Left ventricle myocardium inferior (tissue), 1 donor: ENCODE measurements at places on chromosomes 1 and 21. TPM values are rescaled to one million over a fixed set of nuclear protein-coding genes. Genes with fewer than 3 reads are reported as not detected.
A peak's percentile ranks its signal among the peaks of the same experiment; 100 is the strongest.

The FAM163A gene
- total RNA-seq: 0.16 TPM

The MIXL1 gene
- total RNA-seq: not detected

The FCN3 gene
- total RNA-seq: 27.3 TPM

The MSH4 gene
- 0.25 TPM for total RNA-seq

The PLA2G4A gene
- total RNA-seq: 2.7 TPM

The RAB42 gene
- 1.2 TPM for total RNA-seq

The UTS2 gene
- not detected for total RNA-seq

The SERTAD4 gene
- total RNA-seq: 4.6 TPM

DNA sequence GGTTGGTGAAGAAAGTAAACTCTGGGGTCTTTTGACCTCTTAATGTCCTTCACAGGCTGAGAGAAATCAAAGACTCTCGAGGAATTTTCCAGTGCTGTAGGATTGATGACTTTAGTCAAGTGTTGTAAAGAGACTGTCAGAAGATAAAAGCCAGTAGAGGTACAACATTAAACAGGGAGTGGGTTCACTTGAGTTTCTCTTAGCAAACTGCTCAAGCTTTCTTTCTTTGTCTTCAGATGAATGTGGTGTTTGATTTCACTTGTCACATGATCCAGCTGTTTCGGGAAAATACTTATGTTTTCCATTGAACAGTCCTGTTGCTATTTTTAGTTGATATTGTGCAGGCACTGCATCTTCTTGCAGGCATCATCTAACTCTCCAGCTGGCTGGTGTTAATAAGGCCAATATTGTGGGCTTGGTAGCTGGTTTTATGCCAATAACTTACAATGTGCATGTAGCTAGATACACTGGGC lies 45.6 kb downstream of the XCL2 start:
- DNase-seq: no peak

DNA sequence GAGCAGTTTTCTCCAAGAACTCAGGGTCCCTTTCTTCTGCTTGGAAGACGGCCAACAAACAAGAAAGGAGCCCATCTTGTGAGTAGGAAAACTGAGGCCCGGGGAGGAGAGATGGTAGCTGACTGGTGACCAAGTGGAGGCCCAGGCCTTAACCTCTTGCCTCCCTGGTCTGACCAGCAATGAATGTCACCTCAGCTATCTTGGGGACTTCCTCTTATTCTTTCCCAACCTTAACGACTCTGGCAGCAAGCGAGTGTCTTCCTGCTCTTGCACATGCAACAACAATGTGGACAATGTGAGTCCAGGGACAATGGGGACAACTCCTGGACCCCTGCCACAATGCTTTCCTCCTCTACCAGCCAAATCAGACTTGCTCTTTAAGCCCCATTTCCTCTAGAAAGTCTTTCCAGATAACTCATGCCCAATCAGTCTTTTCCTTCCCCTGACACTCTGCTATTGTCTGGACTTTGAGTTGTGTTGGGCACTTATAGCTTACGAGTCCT lies 12.6 kb downstream of the HSPG2 start:
- no peak for DNase-seq

GRCh38 chr1:21262293-21263051 lies 27.8 kb downstream of the ECE1 start:
- DNase-seq: peak; percentile 86

DNA sequence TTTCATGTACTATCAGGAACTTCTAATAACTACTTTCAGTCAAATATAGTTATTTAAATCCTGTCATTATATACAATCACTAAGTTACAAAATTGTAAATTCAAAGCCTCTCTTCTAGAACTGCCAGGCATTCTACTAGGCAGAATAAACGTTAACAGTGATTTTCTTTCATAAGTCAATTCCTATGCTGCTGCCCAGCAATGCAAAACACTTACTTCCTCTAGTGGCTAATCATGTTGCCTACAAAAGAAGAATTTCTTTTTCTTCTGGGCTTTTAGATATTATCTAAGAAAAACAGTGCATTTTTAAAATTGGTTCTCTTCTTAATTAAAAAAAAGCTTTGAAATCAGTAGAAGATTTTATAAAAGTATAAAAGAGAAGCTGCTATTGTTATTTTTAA lies 509.8 kb upstream of the ADAMTS5 start:
- DNase-seq: no peak

DNA sequence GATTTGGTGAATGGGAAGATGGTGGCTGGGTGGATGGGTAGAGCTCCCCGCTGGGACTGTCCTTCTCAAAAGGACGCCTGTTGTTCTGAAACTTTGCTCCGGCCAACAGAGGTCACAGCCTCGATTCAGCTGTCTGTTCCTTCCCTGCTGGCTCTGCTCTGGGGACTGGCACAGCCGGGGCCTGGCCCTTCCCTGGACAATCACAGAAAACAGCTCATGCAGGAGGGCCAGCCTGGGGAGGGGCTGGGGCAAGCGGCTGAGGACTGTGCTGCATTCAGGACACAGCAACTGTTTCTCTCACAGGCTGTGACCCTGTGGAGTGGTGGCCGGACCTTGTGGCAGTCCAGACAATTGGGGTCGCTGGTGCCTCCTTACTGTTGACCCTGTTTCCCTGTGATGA lies 110.7 kb upstream of the TMEM51 start:
- no peak for DNase-seq

GRCh38 chr1:25523542-25523941 lies 19.9 kb upstream of the LDLRAP1 start:
- DNase-seq: no peak

GRCh38 chr1:58927722-58928085 lies 143.9 kb upstream of the JUN start:
- DNase-seq: no peak

DNA sequence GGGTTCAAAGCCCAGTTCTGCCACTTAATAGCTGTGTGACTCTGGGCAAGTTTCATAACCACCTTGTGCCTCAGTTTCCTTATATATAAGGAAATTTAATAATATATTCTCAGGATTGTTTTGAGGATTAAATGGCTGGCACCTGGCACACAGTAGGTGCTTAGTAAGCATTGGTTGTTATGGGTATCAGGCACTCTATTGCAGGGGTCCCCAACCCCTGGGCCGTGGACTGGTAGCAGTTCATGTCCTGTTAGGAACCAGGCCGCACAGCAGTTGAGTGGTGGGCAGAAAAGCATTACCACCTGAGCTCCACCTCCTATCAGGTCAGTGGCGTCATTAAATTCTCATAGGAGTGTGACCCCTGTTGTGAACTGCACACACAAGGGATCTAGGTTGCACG lies 18.5 kb downstream of the PARS2 start:
- no peak for DNase-seq

DNA sequence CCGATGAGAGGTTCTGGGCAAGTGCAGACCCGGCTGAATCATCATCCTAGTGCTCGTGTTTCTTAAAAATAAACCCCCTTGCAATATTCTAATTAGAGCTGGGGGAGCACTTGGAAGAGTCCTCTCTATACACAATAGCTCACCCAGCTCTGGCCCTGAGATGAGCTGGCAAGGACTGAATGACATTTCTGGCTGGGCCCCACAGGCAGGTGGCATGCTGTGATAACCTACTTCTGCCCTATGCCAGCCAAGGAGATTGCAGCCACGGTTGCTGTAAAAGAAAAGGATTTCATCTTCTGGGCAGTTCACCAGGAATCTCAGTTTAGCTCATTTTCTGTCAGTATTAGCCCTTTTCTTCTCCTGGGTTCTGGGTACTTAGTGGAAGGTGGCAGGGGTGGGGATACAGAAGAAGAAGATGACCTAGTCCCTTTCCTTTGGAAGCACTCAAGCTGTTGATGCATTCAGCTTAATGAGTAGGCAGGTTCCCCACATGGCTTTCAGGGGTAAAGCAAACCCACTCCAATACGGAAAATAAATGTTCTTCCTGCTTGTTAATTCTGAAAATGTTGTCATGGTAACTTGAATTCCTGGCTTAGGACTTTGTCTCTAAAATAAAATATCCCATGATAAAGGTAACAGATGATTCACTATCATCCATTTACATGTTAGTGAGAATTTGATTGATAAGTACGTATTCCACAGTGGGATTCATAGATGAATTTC lies 32.2 kb downstream of the VASH2 start:
- DNase-seq: no peak

DNA sequence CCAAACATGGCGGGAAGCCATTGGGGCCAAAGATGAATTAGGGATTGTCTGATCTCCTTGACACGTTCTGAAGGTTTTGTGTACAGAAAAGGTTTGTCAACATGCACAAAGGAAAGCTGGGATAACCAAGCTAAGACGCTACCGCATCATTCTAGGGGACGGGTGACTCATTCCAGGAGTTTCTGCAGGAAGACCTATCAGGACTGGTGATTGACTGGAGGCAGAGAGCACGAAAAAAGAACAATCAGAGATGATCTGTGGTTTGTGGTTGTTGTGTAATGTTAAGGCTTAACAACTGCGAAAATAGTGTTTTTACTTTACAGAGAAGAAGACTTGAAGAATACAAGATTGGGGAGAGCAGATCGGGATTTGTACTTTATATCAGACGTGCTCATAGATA lies 22.2 kb upstream of the ERG start:
- no peak for DNase-seq

DNA sequence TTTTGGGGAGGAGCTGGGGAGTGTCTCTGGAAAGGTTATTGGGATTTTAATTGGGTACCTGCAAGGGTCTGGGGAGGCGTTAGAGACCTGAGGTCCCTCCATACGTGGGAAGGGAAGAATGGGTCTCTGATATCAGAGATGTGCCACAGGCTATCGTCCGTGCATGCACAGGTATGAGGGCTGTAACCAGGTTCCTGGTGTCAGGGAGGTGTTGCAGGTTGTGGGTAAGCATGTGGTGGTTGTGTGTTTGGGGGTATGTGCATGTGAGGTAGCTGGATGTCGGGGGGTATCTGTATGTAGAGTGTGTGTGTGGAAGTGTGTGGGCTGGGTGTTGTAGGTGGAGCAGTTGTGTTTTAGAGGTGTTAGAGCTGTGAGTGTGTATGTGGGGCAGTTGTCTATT lies 8.3 kb downstream of the AHDC1 start:
- no peak for DNase-seq

DNA sequence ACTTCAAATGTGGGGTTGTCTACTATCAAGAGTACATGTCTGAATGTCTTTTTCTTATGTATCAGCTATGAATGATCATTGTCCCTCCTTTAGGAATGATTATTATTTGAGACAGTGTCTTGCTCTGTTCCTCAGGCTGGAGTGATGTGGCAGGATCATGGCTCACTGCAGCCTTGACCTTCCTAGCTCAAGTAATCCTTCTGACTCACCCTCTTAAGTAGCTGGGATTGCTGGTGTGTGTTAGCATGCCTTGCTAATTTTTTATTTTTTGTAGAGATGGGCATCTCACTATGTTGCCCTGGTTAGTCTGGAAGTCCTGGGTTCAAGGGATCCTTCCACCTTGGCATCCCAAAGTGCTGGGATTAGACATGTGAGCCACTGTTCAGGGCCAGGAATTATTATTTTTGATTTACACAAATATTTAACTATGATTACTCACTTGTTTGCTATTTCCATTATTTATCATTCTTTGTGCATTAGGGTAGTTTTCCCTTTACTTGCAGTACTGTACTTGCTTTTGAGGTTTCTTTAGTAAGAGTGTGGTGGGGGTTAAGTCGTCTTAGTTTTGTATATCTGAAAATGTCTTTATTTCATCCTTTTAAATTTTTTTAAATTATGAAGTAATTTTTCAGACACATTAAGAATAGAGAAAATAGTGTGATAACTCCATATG lies 12.8 kb downstream of the S100A7 start:
- DNase-seq: no peak

GRCh38 chr21:37670883-37671282 lies 245.4 kb downstream of the KCNJ6 start:
- no peak for DNase-seq

GRCh38 chr1:66676613-66677298 lies 75.5 kb upstream of the DYNLT5 start:
- DNase-seq: no peak

- no peak for DNase-seq
These were observed 3.6 kb upstream of the INAVA start for GRCh38 chr1:200890818-200891773.

DNA sequence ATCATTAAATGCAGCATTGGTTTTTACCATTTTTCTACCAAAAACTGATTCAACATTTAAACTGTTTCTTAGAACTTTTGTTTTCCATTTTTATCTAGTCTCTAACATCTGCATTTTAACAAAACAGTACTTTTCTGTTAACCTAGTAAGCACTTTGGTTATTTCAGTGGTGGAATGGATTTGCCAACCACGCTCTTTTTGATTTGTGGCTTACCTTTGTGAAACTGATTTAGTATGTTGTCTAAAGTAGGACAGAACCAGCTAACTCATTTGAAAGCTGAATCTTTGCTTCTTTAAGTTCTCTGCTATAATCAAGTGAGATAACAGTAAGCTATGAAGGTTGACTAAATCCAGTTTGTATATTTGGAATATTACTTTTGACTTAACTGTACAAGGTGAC lies 41.5 kb upstream of the METTL18 start:
- DNase-seq: no peak

- DNase-seq: peak; percentile 87
These were observed at the start of gene SELENBP1 for GRCh38 chr1:151372058-151372934. SELENBP1 (minus strand) TSS chr1:151372705; CDS start chr1:151372641, 64 bp downstream.

DNA sequence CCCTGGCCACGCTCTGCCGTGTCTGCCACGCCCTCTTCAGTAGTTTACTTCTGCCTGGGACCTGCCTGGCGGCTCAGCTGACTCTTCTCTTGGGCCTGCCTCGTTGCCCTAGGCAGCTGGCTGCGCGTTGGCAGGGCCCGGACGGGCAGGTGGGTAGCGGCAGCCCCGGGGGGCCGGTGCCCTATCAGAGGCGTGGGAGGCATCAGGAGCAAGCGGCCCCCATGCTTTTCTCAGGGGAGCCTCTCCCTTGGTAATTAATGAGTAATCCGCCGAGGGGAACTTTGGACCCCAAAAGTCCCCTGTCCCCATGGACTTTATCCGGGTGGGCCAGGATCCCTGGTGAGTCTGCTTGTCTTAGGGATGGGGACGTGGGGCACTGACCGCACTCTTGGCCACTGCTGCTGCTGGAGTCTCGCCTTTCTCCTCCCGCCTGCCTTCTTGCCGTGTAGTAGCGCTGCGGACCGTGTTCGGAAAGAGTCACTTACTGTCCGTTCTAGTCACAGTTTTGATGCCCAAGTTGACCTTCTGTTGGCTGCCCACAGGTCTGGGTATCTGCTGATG lies 22.7 kb downstream of the SKI start:
- DNase-seq: no peak

DNA sequence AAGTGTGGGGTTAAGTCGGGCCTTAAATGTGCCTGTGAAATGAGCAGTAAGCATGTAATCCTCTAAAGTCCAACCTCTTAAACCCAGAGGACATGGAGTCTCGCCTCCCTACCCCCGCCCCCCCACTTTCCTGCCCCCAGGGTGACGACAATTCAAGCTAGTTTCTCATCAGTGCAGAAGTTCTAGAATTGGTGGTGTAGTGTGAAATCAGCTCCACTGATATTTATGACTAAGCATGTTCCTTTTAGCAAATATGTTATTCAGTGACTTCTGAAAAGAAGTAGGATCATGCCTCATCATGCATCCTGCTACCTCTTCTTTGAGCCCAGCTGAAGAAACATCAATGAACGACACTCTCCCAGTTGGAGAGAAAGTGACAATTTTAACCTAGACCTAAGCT lies 2.6 kb upstream of the ABCB10 start:
- DNase-seq: no peak

DNA sequence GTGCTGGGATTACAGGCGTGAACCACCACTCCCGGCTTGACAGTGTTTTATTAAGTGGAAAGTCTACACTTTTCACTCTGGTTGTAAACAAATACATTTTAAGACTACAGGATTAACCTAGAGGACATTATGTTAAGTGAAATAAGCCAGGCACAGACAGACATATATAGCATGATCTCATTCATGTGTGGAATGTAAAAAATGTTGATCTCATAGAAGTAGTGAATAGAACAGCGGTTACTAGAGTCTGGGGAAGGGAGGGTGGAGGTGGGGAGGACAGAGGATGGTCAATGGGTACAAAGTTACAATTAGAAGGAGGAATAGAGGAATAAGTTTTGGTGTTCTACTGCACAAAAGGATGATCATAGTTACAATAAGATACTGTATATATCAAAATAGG lies 16.9 kb downstream of the CTH start:
- no peak for DNase-seq
